CD14-positive monocyte (primary cell): ENCODE measurements at places on chromosomes 4 and X.

- no peak for DNase-seq
These were observed 8.2 kb upstream of the ITM2A start for GRCh38 chrX:79375340-79375739.

- DNase-seq, result no peak
These were observed 94.6 kb upstream of the WDR44 start for GRCh38 chrX:118251271-118251670.

DNA sequence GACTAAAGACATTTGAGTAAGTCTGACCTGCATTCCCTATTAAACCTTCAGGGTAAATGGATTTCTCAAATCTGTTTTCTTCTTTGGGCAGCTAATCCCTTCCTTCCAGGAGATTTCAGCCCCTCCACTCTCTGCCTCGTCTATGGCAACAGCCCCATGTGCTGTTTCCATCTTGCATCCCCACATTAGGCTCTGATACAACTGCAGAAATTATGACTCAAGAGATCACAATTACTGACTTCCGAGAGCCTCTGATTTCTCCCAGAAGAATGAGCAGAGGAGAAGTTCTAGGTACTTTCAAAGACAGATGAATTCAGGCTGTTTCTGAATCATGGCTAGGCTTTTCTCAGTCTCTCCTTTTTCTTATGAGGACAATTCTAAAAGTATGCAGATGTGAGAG lies 38.7 kb downstream of the RAI2 start:
- DNase-seq, result no peak

- no peak for DNase-seq
These were observed 103.8 kb downstream of the CAMK2D start for GRCh38 chr4:113657586-113658233.

DNA sequence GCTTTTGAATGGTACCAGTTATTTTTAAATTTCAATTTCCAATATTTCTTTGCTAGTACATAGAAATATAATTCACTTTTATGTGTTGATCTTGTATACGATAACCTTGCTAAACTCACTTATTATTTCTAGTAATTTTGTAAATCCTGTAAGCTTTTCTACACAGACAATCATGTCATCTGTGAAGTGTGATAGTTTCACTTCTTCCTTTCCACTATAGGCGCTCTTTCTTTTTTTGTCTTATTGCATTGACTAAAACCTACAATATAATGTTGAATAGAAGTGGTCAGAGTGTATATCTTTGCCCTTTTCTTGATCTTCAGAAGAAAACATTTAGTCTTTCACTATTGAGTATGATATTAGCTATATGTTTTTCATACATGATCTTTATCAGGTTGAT lies 76.6 kb downstream of the ZNF182 start:
- DNase-seq, result no peak

- DNase-seq, result no peak
These were observed 69.8 kb downstream of the MTNR1A start for GRCh38 chr4:186485561-186486062.

GRCh38 chr4:174107746-174108354 lies 175.6 kb downstream of the FBXO8 start:
- no peak for DNase-seq

- peak; percentile 42 for DNase-seq
These were observed 159.5 kb upstream of the USP38 start for GRCh38 chr4:143025081-143025704.

DNA sequence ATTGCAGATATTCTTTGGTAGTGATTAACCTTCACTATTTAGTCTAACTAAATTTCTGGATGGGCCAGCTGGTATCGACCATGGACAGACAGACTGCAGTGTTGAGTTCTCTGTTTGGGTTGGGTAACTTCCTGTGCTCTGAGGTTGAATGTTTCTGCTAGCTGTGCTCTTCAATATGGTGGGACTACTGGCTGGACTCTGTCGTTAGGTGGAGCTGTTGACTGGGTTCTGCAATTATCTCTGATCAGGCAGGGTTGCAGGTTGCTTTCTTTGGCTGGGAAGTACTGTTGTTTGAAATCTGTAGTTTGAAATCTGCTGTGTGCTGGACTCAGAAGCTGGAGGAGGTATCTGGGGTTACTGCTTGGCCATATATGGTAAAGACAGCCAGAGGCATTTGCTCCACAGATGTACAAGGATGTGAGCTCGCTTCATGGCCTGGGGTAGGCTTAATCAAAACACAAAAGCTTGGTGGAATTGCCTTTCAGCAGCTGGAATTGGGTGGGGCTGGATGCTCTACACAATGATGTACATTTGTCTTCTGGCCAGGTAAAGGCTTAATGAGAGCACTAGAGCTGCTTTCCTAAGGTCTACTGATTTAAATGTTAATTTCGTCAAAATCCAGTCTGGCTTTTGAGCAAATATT lies 1472.0 kb downstream of the FAM133A start:
- DNase-seq, result no peak
